Activated effector memory CD4-positive, alpha-beta T cell treated with Interleukin-2 at 50 U/mL for 16 hours (primary cell): ENCODE measurements at places on chromosomes 1 and 21.

DNA sequence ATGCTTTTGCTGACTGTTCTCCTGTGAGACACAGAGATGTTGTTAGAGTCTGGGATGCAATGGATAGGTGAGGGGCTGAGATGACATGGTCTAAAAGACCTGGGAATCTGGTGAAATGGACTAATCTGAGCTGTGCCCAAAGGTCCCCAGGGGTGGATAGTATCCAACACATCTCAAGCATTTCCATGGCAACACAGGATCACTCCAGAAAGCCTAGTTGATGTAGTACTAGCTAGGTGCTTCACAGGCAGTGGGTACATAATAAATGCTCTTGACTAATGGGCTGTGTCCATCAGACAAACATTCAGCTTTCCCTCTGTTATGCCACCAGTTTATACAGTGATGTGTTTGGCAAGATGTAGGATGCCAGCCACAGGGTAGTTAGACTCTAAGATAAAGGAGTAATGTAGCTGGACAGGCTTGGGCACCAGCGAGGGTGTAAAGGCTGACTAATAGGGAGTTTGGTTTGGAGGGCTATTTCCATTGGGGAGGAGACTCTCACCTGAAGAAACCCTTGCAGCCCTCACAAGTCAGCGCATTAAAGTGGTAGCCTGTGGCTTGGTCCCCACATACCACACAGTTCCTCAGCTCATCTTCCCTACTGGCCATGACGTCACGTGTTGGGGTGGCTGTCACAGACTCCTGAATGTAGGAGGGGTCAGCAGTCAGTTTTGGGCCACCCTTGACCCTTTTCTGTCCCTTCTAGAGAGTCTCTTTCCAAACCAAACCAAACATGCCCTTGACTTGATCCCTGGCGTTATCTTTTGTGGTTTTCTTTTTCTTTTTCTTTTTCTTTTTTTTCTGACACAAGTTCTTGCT, 1.8 kb downstream of the NR1I3 start:
- no peak for DNase-seq

DNA sequence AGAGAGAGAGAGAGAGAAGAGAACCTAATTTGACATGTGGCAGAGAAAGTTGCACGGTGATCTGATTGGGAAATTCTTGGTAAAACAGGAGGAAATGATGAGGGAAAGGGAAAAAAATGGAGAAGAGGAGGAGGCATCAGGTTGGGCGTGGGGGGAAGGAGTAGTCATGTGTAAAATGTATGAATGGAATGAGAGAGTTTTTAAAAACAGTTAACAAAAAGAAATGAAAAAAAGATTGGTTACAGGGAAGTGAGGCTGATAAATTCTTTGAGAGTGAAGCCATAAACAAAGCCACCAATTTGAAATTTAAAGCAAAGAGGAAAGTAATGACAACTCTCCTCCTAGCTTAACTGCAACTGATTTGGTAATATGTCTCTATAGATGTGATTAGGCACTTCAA, 409.2 kb downstream of the USH2A start:
- no peak for DNase-seq

- no peak for DNase-seq
These were observed 253.6 kb upstream of the IRF2BP2 start for GRCh38 chr1:234863551-234863971.

DNA sequence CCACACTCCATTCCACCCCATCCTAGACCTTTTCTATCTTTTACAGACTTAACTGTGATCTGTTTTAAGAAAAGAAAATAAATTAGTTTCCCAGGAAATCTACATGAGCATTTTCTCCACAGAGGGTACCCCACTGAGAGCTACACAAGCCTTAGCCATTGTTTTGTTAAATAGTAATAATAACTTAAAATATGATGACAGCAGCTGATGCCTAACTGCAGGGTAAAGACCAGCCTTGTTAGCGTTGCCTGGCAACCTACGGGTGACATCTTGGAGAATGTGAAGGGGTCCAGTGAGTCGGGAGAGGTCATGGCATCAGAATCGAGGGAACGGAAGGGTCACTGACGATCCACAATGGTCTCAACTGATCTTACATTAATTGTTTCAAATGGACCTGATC, 233.2 kb upstream of the PBX1 start:
- DNase-seq = no peak

DNA sequence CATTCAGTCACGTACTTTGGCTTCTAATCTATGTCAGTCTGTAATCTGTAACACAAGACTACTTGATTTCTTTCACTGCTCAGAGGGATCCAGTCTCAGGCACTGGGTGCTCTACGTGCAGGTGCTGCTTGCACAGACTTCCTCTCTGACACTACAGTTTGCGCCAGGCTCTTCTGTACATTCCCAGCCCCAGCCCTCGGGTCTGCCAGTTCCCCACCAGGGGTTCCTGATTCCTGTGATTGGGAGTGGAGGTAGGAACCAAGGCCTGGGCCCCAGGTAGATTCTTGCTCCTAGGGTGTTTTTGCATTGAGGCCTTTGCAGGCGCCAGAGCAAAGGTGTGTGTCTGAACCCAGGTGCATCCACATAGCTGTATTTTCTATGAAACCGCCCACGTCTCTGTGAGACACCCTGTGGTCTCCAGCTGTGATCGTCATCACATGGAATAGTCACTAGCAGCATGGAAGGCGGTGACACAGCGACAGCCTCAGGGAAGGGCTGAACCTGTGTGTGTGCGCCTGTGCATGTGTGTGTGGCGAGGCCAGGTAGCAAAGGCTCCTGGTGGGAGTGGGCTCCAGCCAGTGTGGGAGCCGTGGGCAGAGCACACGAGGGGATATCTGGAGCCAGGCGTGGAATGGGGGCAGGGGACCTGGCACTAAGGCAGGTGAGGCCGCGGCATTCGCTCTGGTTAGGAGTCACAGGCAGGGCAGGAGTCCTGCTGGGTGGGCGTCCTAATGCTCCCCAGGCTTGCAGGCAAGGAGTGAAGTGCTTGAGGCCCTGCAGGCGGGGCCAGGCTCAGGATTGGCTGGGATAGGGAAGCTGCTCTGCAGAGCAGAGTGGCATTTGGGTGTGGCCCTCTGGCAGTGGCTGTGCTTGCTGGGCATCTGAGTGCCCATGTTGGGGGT, 5.2 kb downstream of the GJC2 start:
- no peak for DNase-seq

DNA sequence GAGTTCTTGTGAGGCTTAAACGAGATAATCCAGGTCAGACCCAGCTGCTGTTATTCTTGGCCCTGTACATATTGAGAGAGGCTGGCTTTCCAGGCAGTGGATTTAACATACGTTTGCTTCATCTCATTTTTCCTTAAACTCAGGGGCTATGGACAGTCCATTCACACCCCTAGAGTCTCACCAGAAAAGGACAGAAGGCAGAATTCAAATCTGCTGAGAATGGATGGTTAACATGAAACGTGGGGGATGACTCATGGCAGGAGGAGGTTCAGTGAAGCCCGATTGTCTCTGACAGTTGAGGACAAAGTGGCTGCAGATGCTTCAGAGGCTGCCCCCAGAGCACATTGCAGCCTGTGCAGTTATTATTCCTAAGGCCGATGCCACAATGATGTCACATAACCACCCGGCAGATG, 39.5 kb downstream of the TGFB2 start:
- DNase-seq = no peak

DNA sequence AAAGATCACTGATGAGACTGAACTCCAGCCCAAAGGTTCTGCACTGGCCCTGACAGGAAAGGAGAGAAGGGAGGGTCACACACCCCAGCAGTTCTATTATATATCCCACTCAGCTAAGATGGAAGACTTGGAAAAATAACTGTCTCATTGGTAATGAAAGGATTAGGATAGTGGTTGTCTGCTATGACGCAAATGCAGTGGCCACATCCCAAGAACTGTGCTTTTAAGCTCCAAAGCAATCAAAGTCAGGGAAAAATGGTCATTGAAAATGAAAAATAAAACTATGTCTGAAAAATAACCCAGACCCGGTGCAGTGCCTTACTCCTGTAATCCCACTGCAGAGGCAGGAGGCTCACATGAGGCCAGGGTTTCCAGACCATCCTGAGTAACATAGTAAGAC, 31.0 kb downstream of the PSMG1 start:
- DNase-seq = no peak

GRCh38 chr1:81834268-81834667, 33.5 kb downstream of the ADGRL2 start:
- no peak for DNase-seq

- DNase-seq = no peak
These were observed at the start of gene PLPPR4 for GRCh38 chr1:99264201-99265021. Gene PLPPR4 (plus strand): TSS chr1:99264492. CDS start chr1:99264594, 102 bp downstream.
